ENCODE measurements at places on chromosomes 2 and 18.

- peak; percentile 37 for DNase-seq
Observed at GRCh38 chr2:23803965-23804542, 122.9 kb downstream of the ATAD2B start.

GRCh38 chr2:217827430-217828201 is 175.2 kb downstream of the TNS1 start:
- DNase-seq = no peak

DNA sequence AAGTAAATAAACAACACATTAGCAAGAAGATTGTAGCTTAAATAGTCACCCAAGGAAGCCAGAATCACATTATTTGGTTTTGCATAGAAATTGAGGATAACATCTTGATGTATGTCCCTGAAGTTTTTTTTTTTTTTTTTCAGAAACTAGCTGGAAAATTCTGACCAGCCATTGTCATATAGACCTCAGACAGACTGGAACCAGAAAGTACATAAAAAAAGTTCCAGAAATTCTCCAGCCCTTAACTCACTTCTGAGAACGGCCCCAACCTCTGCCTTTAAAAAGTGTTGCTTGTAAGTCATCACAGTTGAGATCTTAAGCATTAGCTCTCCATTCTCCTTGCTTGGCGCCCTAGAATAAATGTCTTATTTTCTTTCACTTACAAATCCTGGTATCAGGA is 350.5 kb downstream of the CCDC85A start:
- no peak for DNase-seq

DNA sequence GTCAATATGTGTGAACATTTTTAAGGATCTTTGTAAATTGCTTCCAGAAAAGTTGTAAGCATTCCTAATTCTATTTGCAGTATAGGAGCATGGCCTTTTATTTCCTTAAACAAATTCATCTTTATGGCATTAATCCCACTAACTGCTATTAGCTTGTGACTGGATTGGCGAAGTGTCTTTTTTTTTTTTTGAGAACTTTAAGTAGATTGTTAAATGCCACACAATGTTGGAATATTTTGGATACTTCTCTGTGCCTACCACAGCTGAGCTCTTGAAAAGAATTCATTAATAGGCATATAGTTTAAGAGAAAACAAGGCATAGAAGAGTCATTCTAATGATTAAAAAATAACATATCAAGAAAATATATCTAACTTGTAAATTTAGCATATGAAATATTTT is 129.7 kb downstream of the LAMA3 start:
- DNase-seq = no peak

GRCh38 chr18:59132810-59133465 is 6.7 kb upstream of the SEC11C start:
- DNase-seq = no peak

DNA sequence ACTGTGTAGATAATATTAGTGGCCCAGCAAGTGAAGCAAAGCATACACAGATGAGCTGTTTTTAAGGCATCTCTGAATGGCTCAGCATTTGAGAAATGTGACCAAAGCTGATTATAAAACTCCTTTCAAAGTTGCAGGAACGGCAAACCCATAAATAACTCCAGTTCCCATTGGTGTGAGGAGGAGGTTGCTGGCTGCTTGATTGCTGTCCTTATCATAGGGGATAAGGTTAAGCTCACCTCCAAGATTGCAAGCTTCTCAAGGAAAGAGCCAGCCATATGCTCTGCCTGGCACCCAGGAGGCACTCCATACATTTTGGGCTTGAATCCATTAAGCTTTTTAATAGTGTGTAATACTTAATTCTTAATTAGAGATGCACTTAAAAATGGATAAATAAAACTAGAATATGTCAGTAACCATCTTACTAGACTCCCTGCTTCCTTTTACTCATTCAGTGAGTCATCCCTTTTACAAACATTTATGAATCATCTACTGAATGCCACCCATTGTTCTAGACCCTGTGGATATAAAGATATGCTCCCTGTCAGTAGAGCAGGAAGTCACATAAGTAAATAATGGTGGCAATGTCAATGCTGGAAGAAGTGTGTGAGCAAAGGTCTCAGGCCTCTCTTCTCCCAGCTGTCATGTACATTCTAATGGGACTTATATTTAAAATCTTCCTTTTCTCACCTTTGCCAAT is 99.3 kb downstream of the SPATS2L start:
- no peak for DNase-seq

- peak; percentile 45 for DNase-seq
Observed at GRCh38 chr2:161576421-161576820, 47.8 kb upstream of the SLC4A10 start.

DNA sequence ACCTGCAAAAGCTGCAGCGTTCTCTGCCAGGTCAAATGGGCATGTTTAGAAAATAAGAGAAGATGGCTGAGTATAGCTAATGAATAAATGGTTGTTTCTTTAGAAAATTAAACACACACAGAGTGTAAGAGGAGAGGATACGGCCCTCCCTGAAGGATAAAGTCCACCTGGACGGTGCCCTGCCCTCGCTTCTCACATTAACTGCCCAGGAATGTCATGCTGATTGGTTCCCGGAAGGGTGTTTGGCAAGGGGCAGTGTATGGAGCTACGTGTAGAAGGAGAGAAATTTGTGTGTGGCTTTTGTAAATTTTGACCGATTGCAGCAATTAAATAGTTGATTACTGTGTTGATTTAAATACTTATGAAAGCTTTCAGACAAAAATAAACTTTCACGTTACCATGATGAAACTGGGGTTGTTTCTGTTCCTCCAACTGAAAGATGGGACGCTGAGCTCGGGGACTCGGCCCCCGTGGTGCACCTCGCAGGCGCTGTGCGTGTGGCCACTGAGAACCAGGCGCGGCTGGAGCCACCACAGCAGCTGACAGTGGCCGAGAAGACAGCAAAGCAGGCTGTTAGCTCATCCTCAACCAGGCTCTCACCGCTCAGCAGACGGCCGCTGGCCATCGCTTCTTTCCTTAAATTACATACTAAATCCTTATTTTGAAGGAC is 22.7 kb downstream of the MPPE1 start:
- DNase-seq = no peak

GRCh38 chr2:7061921-7062320 is 144.7 kb downstream of the RNF144A start:
- no peak for DNase-seq

DNA sequence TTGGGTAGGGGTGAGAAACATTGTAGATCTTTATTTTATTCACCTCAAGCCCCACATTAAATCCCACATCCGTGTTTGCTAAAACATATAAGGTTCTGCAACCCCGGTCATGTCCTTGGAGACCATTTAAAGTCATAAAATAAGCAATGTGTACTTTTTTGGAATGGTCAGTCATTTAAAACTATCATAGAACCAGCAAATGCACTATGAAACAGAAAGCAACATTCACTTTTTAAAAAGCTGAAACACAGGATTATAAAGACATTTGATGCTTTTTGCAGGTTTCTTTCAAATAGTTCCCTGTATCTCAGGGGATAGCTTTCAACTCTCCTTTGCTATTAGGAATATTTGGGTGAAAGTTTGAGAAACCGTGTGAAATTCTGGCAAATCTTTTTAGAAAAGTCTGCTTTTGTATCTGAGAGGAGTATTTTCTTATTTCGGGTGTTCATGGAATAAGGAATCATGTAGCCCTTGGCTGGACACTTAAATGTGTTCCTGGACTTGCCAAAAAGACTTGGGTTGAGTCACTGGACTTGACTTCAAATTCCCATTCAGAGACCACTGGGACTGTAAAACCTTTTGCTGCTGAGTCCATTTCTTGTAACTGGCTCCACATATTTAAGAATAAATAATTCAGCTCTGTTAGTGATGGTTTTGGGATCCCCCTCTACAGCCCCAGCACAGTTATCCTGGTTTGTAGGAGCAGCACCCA is 5.9 kb upstream of the CETN1 start:
- no peak for DNase-seq

GRCh38 chr2:179528576-179529069 is 264.0 kb upstream of the SESTD1 start:
- DNase-seq = no peak

GRCh38 chr2:54709336-54709809 is 14.1 kb upstream of the EML6 start:
- no peak for DNase-seq

DNA sequence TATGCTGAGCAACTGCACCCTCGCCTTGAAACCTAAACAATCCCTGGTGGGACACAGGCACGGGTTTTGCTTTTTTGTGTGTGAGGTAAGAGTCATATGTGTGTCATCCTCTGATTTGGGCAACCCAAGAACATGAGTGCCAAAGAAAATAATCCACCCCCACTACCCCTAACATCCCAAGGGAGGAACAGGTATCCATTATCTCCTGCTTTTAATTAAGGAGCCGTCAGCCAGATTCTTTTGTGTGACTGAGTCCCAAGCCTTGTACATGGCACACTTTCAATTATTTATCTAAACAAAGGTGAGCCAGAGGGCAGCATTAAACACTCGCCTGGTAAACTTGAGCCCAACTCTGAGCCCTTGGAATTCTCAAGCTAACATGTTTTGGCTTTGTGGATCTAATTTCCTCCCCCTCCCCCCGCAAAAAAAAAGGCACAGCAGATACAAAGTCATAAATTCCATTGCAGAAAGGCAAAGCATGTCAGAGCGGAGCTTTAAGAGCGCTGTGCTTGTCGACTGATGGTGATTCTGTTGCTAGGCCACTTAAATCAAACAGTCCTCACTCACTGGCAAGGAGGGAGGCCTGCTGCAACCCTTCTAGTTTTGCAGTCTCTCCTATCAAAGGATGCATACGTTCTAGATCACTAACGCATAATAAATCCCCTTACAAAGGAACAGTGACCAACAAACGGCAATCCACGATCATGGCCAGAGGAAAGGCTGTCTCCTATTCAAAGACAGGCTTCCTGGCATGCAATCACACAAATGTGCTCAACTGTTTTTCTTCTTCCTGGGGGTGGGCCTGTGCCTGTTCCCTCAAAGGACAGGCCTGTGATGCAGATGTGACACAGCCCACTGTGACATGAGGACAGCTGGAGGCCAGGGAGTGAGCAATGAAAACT is 143.5 kb upstream of the LMAN1 start:
- DNase-seq = no peak

- DNase-seq = peak; percentile 94
Observed at GRCh38 chr18:36297417-36298125, at the start of gene FHOD3. Gene FHOD3, plus strand, starts transcription at chr18:36297713. Its CDS starts 123 bp downstream, at chr18:36297836.

DNA sequence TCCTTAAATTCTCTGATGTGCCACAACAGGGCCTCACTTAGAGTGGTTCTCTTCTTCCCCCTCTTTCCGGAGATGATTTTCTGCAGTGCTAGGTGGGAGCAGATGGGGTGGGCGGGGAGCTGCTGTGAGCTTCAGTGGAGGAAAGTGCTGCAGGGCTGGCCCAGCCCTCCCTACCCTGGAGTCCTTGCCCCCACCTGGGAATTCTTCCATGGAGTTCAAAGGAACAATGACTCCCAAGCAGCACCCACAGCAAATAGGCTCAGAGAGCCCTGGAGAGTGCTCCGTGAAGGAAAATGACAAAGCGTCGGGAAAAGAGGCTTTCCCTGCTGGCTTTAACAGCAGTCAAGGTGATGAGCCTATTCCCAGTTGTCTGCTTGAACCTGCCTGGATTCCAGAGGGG is 28.8 kb downstream of the LOXHD1 start:
- DNase-seq = no peak

- no peak for DNase-seq
Observed at GRCh38 chr2:46161315-46161714, 135.9 kb upstream of the EPAS1 start.

DNA sequence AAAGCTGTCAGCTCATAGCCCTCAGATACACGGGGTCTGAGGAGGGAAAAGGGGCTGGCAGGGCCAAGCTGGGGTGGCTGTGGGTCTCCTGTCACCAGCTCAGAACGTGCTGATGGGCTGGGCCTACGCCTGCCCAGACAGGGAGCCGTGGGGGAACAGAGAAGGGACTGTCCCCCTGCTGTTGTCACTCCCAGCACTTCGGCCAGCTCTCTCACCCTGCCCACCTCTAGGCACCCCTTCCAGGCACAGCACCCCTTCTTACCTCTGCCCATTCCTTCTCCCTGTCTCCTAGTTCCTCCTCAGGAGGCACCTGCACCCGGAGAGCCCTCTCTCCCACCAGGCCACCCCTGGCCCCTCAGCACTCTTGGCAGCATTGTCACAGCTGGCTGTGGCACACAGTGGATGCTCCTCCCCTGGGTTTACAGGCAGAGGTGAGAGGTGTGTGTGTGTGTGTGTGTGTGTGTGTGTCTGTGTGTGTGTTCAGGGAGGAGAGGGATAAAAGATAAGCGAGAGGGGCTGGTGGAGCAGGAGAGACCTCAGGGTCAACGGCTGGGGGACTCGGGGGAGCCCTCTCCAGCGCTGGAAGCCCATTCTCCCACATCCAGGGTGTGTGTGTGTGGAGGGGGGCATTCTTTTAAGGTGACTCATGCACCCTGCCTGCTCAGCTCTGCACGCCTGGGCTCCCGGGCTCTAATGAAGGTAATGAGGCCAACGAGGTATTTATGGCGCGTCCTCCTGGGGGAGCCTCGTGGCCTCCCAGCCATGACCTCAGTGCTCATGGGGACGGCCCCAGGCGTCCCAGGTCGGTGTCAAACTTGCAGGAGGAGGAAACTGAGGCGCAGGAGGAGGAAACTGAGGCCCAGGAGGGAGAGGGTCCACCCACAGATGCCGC is 66.1 kb upstream of the SMAD7 start:
- DNase-seq = peak; percentile 32

- DNase-seq = no peak
Observed at GRCh38 chr2:239500574-239501550, 100.0 kb upstream of the HDAC4 start.

GRCh38 chr18:31487246-31488015 is 10.5 kb upstream of the DSG2 start:
- no peak for DNase-seq

DNA sequence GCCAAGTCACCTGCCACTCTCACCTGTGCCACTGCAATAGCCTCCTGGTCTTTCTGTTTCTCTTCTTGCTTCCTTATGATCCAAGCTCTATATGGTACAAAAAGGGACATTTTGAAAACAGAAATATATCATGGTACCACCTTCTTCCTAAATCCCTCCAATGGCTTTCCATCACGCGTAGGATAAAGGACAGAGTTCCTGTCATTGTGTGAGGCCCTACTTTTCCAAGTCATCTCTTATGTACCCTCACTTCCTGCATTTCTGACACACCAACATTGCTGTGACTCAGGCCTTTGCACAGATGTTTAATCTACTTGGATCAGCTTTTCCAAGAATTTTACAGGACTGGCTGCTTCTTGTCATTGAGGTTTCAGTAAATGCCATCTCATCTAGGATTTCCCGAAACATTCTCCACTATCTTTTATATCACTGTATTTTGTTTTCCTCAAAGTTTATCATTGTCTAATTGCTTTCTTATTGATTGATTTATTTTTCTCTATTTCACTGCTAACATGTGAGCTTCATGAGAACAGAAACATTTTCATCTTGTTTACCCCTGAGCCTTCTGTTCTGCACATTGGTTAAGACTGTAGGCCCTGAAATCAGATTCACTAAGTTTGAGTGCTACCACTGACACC is 426.1 kb upstream of the FANCL start:
- no peak for DNase-seq

DNA sequence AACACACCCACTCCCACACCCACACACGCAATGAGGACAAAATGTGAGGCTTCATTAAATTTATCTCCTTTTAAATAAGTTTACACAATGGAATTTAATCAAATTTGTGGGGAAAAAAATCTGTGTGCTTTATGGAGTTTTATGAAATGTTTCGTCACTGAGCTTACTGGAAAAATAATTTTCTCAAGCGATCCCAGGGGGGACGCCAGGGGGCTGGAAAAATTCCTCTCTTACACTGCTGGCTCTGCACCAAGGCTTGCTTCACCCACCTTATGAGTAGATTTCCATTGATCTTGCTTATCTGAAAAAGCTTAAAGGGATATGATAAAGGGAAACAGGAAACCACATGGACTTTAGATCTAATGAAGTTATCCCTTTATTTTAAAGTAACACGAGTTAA is 95.5 kb downstream of the CABYR start:
- no peak for DNase-seq
